Iris pigment epithelial cell (primary cell): ENCODE measurements at places on chromosomes 1 and 21.
A peak's percentile ranks its signal among the peaks of the same experiment; 100 is the strongest.

DNA sequence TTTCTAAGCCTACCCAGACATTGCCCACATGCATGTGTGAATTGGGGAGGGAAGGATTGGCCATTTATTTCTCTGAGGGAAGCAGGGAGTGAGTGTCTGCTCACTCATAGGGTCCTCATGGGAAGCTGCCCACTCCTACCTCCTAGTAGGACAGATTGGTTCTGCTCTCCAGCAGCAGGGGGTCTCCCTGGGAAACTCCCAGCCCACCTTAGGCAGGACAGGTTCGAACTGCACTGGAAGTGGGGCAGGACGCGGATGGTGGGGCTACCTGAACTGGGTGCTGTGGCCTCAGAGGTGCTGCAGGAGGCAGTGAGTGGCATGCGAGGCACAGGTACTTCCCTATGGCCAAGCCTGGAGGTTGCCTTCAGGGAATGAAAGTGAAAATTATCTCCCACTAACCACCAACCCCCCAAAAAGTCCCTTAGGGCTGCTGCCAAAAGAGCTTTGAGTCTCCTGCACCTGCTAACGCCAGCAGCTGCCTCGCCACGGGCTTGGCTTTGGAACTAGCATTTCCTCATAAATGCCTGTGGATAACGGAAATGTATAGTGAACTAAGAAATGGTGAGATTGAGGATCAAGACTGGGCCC is 157.0 kb upstream of the COA6 start:
- no peak for DNase-seq

- peak; percentile 4 for DNase-seq
Measured at GRCh38 chr1:88609051-88609450, 75.0 kb upstream of the PKN2 start.

DNA sequence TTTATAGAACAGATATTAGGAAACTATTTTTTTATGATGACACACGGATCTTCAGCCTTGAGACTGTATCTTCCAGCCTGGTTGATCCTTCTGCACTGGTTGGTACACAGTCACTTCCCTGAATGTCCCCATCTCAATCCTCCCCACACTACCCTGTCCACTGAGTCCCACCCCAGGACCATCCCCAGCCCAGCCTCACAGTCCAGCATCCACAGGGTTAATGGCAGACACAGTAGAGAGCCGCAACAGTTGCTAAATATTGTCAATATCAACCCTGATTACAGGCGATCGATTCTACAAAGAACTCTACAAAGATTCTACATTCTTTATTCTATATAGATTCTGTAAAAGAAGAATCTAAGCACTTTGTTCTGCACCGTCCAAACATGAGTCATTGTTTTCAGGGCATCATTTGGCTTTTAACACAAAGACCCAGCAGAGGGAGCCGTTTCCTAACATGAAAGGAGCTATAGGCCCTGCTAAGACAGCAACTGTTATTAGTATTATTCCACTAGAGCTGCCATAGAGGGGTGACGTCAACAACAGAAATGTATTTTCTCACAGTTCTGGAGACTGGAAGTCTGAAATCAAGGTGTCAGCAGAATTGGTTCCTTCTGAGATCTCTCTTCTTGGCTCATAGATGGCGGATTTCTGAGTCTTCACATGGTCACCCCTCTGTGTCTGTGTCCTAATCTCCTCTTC is 30.1 kb upstream of the IFNAR2 start:
- DNase-seq = peak; percentile 94

- no peak for DNase-seq
Measured at GRCh38 chr1:77350012-77350770, 68.4 kb downstream of the AK5 start.

DNA sequence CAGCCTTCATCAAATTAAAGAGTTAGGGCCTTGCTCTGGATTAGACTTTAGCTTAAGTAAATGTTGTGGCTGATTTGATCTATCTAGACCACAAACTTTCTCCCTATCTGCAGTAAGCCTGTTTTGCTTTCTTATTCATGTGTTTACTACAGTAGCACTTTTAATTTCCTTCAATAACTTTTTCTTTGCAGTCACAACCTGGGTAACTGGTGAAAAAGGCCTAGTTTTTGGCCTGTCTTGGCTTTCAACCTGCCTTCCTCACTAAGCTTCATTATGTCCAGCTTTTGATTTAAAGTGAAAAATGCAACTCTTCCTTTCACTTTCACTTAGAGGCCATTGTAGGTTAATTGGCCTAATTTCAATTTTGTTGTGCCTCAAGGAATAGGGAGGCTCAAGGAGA is 12.5 kb upstream of the LPGAT1 start:
- no peak for DNase-seq

DNA sequence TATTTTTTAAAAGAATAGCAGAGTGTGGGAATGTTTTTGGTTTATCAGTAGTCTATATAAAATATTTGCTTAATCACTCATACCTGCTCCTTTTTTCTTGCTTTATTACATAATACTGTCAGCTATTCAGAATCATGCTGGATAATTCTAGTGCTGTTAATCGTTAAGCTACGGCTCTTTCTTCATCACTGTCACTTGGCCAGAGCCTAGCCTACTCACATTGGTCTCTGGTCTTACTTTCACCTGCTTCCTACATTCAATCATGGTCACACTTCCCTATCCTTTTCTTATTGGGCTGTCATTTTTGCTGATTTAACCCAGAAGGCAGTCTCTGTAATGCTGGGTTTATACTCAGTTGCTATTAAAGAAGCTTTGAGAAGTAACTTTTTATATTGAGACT is 2.5 kb downstream of the KLHL20 start:
- no peak for DNase-seq
